ELF-1 (cell line): ENCODE measurements at places on chromosomes 7 and 10.

DNA sequence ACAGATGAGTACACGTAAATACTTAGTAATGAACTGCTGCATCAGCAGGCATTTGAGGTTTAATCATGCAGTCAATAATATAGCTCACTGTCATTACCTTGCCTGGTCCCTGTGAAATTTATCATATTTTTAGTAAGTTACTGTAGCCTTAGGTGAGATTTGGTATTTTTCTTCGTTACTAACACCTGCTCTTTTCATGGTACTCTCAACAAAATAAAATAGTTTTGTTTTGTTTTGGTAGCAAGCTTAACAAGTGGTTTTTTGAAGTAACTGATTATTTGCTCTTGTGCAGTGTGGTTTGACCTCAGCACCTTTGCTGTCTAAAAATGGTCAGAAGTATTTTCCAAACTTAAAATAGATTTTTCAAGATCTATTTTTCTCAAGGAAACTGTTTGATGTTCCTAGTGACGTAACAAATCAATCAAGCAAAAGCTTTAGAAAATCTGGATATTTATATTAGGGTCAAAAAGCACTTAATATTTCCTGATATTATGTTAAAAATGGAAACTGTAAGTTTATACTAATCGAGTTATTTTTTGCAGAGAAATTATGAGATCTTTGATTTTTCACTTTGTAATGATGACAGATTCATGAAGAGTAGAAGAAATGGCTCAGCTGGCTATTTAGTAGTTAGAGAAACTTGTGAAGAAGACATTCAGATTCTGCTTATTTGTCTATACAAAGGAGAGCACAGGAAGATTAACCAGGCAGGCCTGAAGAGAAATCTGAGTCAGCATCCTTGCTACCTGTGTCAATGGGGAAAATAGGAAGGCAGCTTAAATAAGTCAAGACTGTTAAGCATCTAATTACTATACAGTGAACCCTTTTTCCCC is 21.0 kb upstream of the RPA3 start:
- no peak for DNase-seq

DNA sequence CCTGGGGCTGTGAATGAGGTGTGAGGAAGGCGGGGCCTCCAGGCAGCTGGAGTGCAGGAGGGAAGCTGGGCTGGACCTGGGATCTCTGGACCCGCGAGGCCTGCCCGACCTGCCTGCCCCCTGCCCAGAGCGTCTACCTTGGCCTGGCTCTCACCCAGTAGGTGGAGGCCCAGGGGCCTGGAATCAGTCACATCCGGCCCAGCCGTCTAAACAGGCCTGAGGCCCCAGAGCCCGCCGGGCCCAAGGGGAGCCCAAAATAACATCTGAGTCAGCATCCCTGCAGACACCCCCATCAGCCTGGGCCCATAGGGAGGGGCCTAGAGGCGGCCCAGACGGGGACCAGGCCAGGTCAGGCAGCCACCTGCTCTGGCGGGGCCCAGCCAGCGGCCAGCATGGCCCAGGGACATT is 15.1 kb upstream of the ELN start:
- peak; percentile 59 for DNase-seq

DNA sequence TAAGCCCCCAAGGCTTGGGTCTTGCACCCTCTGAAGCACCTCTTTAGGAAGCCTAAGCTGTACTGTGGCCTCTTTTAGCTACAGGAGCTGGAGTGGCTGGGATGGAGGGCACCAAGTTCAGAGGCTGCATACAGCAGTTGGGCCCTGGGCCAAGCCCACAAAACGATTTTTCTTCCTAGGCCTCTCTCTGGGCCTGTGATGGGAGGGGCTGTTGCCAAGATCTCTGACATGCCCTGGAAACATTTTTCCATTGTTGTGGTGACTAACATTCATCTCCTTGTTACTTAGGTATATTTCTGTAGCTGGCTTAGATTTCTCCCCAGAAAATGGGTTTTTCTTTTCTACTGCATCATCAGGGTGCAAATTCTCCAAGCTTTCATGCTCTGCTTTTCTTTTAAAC is 375.7 kb upstream of the NPSR1 start:
- DNase-seq, result no peak

DNA sequence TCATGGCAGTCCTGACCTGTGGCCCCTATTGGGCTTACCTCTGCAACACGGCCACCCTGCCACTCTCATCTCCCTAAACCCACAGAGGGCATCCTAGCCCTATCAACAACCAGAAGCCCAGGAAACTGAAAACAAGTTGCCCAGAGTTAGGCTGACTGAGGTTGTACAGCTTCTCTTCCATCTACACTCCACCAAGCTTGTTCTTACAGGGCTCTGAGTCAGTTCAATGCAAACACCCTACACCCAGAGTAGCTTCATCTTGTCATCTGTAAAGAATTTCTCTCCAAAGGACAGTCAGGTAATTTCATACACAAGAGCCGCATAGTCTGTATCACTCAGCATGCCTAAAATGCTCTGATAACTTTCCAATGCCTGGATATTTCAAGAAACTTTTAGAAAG is 175.4 kb downstream of the ARID5B start:
- DNase-seq, result peak; percentile 12

GRCh38 chr7:135901585-135902540 is 75.3 kb downstream of the MTPN start:
- peak; percentile 8 for DNase-seq

DNA sequence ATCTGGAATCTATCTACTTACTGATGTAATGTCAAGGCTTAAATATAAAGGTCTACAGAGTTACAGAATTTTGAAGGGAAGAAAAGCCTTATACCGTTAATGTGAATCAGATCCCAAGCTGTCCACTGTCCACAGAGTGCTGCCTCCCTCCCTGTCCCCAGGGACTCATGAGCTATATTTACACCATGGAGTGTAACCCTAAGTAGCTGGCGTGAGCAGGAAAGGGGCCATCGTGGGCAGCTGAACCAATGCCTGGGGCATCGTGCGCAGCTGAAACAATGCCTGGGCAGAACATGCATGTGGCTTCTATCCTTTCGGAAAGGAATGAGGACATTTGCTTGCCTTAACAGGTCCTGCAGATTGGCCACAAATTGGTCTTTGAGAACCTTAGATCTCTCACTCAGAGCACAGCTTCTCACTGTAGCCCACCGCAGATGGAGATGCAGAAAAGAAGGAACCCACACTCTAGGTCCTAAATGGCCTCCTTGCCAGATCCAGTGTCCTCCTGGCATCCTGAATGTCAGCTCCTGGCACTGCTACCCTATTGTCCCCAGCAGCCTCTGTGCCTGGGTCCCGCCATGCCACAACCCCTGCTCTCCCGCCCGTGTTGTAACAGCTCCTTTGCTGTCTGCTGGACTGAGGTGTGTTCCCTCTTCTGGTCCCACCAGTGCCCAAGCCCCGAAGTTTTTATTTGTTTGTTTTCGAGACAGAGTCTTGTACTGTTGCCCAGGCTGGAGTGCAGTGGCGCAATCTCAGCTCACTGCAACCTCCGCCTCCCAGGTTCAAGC is 30.3 kb downstream of the CCDC3 start:
- DNase-seq, result no peak

GRCh38 chr7:45973725-45974532 is 52.9 kb upstream of the IGFBP3 start:
- no peak for DNase-seq

DNA sequence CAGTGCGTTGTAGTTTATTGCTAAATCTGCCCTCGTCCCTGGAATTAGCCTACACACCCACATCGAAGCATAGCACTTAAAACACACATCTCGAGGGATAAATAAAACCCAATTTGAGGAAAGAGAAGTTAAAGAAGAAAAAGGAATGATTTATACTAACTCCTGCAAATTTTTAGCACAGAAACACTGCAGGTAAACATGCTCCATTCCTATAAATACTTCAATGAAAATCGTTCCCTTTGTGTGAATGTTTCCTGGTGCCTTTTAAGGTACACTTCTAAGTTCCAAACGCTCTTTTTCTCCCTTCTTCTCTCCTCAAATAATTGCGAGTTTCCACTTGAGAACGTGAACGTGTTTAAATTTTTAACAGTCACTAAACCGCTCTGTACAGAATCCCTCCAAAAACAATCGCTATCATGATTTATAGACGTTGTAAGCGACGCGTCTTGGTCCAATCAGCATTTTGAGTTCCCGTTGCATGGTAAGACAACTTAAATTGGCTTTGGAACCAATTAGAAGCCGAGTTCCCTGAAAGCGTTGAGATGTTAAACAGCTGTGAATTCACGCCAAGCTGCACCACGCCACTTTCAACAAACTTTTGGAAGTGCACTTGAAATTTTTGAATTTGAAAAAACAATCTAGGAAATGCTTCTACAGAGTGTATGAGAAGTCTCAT is 12.5 kb upstream of the EBLN1 start:
- DNase-seq, result no peak

DNA sequence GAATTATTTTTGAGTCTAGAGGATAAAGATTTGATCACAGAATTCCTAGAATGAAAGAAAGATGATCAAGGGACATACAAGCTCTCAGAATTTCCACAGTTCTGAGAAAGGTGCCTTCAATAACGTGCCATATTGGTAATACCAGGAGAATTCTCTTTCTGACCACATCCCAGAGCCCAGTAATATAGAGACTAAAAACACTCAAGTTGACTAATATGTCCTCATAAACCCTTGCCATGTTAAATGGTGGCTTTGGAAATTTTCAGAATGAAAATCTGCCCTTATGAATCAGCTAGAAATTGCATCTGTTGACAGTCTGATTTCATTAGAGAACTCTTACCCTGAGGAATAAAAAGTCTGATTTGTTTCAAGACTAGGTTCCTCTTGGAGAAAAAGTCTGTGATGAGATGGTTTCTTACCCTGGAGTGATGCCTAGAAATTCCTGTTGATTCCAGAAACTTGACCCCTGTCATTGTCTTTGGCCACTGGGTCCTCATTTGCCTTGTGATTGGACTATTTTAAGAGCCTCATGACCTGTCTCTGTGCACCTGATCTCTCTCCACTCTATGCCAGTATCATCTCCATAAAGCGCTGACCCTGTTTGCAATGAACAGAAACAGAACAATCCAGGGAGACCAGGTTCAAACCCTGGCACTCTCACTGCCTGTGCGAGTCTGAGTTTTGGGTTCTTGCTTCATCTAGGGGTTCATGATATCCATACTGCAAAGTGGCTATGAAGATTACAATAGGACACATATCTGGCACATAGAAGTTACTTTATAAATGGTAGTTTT is 3.3 kb downstream of the IL2RA start:
- no peak for DNase-seq

- no peak for DNase-seq
Measured at GRCh38 chr7:83326223-83326622, 163.5 kb upstream of the PCLO start.

GRCh38 chr7:102836191-102836919 is 76.4 kb upstream of the LRRC17 start:
- no peak for DNase-seq

DNA sequence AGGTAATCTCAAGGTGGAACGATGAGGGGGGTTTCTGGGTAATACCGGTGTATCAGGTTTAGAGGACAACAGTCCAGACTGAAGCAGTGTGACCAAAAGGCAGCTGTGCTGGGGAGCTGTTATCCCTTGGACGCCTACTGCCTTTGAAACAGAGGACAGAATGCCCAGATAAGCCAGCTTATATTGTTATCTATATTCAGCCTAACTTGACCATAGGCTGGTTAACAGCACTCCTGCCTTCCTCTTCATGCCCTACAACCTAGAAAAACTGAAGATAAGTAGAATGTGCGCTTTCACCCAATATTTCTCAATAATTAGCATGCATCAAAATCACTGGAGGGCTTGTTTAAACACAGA is 44.9 kb downstream of the IL6 start:
- no peak for DNase-seq

GRCh38 chr10:132041340-132041739 is 24.4 kb upstream of the JAKMIP3 start:
- no peak for DNase-seq

GRCh38 chr10:62681211-62681940 is 123.1 kb upstream of the ADO start:
- peak; percentile 86 for DNase-seq

- DNase-seq, result no peak
Measured at GRCh38 chr7:69739190-69739589, 140.9 kb downstream of the AUTS2 start.

DNA sequence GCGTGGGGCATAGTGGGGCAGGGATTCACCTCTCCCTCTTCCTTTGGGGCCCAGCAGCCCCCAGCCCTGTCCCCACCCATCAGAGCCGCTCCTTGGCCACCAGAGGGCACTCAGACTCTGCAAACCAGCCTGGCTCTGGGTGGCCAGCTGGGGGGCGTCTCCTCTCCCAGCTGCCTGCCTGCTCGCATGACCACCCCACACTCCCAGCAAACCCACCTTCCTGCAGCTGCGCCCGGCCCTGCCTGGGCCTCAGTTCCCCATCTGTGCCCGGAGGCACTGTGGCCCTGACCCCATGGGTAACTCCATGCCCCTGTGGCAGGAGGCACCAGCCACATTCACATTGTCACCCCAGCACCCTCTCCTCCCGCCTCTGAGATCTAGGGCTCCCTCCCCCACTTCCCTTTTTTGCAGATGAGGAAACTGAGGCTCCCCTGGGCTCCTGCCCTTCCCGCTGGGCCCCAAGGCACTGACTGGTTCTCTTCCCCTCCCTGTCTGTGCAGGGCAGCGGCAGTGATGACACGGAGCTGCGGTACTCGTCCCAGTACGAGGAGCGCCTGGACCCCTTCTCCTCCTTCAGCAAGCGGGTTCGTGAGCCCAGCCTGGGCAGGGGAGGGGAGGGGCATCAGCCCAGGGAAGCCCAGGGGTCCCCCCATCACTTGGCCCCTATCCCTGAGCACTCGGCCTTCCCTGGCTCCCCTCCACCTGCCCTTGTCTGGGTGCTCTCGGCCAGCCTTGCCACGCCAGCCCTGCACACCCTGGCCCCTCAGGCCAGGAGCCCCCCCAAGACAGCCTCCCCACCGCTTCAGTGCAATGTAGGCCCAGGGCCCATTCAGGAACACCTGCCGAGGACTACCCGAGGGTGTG is 6.9 kb upstream of the SH2B2 start:
- peak; percentile 84 for DNase-seq

DNA sequence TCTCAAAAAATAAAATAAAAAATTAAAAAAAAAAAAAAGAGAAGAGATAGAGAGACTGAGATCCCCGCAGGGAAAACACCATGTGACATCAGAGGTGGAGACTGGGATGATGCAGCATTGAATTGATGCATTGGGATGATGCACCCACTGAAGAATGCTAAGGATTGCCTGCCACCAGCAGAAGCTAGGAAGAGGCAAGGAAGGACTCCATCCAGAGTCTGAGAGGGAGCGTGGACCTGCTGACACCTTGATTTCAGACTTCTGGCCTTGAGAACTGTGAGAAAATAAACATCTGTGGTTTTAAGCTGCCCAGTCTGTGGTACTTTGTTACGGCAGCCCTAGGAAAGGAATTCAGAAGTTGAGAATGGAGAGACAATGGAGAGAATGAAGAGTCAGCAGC is 89.8 kb upstream of the PRPS1L1 start:
- no peak for DNase-seq

GRCh38 chr7:17802056-17802455 is 138.2 kb downstream of the SNX13 start:
- no peak for DNase-seq

- DNase-seq, result no peak
Measured at GRCh38 chr7:136957391-136957790, 88.9 kb downstream of the CHRM2 start.

DNA sequence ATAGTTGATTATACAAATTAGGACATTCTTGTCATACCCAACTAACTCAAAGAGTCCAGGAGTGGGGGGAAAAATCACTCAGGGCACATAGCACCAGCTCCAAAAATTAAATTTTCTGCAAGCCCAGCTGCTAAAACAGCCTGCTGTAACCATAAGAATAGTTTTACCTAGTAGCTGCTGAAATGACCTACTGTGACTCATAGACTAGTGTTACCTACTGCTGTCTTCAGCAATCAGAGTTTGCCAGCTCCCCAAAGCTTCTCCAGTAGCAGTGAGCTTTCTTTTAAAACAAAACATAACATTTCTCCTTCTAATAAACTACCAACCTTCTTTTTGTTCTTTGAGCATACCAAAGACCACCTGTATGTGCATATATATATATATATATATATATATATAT is 4.2 kb upstream of the ARHGAP12 start:
- DNase-seq, result no peak
